ENCODE measurements at places on chromosomes 7 and 10.
A peak's percentile ranks its signal among the peaks of the same experiment; 100 is the strongest.

DNA sequence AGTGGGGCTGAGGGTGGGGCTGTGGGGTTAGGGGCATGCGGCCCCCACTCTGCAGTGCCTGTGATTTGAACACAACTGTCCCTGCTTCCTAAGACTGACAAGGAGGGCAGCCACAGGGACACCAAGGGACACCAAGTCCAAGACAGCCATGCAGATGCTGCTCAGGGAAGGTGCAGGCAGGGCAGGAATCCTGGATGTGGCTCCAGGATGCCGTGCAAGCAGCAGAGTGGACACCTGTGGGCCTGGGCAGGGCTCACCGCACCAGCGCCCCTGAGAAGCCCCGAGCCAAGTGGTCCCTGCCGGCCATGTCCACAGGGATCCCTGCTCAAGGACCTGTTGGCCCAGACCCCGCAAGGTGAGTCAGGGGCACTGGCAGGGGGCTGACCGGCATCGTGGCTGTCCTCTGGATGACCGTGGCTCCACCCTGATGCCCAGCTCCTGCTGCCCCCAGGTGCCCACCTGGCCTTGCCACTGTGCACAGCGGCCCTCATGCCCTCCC lies 58.5 kb downstream of the STK32C start:
- peak; percentile 31 for ATAC-seq

DNA sequence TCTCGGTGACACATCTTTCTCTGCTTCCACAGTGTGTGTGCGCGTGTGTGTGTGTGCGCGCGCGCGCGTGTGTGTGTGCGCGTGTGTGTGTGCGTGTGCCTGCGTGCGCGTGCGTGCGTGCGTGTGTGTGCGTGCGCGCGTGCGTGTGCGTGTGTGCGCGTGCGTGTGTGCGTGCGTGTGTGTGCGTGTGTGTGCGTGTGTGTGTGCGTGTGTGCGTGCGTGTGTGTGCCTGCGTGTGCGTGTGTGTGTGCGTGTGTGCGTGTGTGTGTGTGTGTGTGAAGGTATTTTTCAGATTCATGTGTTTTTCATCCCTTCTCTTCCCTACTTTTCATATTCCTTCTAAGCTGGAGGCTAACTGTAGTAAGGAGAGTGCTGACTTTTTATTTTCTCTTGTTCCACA lies 148.4 kb downstream of the CREB5 start:
- ATAC-seq, result no peak

- no peak for ATAC-seq
These were observed 459.0 kb downstream of the SH2D4B start for GRCh38 chr10:80996615-80997193.

- ATAC-seq, result no peak
These were observed 138.3 kb downstream of the JCAD start for GRCh38 chr10:29921071-29921446.

DNA sequence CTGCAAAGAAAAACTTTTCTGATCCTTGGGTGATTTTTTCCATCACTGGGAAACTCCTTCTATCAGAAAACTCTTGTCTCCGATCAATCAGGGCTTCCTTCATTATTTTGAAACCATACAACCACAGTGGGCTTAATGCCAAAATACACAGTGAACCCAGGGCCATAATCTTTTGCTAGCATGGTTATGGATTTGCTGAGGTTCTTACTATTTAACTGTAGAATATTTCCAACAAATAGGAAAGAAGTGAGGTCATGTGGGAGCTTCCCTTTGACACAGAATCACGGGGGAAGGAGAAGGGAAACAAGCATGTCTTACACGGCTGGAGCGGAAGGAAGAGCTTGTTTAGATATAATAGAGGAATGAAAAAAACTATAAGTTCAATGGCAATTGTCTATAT lies 1241.7 kb downstream of the REEP3 start:
- no peak for ATAC-seq

GRCh38 chr7:101153969-101154692 lies at the start of gene AP1S1:
Gene AP1S1 (plus strand): TSS chr7:101154476. CDS start chr7:101154515, 39 bp downstream.
- peak; percentile 96 for ATAC-seq

GRCh38 chr10:58515291-58515941 lies 2.7 kb downstream of the BICC1 start:
- no peak for ATAC-seq

GRCh38 chr7:111855161-111855841 lies 293.0 kb upstream of the IMMP2L start:
- ATAC-seq, result peak; percentile 96

GRCh38 chr10:3248526-3249306 lies 76.1 kb upstream of the PITRM1 start:
- peak; percentile 97 for ATAC-seq

DNA sequence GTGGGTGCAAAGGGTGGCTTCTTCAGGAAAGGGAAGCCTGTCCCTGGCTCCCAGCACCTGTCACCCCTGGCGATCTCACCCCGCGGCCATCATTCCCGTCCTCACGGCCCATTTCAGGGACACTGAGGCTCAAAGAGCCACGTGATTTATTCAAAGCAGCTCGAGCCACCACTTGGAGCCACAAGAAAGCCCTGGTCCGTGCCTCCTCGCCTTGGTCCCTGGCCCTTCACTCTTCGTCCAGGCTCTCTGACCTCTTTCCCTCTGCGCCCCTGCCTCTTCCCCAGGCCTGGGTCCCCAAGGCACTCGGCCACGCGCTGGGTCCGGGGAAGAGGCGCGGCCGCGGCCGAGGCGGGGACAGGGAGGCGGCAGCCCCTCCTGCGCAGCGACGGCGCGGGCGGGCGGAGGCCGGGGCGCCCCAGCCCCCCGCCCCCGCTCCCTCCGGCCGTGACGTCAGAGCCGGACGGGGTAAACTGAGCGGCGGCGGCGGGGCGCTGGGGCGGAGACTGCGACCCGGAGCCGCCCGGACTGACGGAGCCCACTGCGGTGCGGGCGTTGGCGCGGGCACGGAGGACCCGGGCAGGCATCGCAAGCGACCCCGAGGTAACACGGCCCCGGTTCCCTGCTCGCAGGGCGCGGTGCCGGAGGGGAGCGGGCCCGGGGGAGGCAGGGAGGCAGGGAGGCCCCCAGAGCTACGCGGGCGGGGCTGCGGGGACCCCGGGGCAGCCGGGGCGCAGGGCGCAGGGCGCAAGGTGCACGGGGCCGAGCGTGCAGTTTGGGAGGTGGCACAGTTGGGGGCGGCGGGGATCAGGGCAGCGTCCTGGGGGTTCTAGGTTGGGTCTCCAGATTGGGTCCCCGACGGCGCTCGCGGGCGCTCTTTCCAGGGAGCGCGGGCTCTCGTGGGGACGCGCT lies at the start of gene SLC18A2:
Gene SLC18A2, plus strand, starts transcription at position 494 of the 909 bp plus-strand sequence. CDS start 580 bp downstream, outside the sequence.
- no peak for ATAC-seq

- ATAC-seq, result peak; percentile 30
These were observed 11.4 kb downstream of the SCIN start for GRCh38 chr7:12581897-12582296.

GRCh38 chr10:77526868-77527617 lies 110.6 kb downstream of the KCNMA1 start:
- no peak for ATAC-seq

GRCh38 chr7:29974286-29974685 lies 15.3 kb downstream of the SCRN1 start:
- no peak for ATAC-seq

GRCh38 chr7:116236020-116236630 lies 25.8 kb downstream of the TES start:
- ATAC-seq, result peak; percentile 88

- peak; percentile 65 for ATAC-seq
These were observed 109.4 kb downstream of the ABLIM1 start for GRCh38 chr10:114548662-114549061.

DNA sequence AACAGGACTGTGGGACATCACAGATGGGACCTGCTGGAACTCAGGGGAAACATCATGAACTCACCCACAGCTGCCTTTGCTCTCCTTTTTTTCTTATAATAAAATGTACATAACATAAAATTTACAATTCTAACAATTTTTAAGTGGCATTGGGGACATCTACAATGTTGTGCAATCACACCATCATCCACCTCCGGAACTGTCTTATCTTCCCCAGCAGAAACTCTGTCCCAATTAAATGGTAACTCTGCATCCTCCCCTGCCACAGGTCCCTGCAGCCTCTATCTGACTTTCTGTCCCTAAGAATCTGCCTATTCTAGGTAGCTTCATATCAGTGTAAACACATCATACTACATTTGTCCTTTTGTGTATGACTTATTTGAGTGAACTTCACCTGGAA lies 19.4 kb upstream of the TMEM72 start:
- no peak for ATAC-seq

DNA sequence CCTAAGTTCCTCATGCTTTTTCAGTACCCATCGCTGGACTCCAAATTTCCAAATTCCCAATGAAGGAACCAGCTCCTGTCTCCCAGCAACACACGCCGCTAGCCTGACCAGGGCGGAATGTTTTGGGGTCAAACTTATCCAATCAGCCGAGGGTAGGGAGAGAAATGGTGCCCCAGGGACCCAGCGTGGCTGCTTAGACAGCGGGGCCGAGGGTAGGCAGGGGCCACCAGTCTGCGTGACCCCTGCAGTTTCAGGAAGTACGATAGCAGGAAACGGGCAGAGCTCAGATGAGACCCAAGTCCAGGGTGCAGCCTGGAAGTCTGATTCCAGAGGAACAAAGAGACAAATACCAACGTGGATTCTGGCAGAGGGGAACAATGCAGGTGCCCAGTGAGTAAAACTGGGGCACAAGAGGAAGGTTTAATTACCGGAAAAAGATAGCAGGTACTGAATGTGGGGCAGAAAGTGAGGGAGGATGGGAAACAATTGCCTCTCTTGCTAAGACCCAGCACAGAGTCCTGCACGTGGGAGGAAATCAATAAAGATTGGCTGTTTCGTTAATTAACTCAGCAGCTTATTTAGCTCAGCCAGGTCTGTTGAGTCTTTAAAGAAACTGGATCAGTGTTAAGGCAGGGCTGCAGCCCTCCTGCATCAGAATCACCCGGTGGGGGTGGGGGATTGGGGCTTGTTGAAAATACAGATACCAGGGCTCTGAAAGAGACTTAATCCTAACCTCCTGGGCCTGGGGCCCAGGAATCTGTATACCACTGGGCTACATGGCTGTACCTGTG lies 50.4 kb upstream of the NFE2L3 start:
- ATAC-seq, result no peak

GRCh38 chr7:142108728-142109505 lies 2.6 kb upstream of the MGAM2 start:
- ATAC-seq, result no peak

DNA sequence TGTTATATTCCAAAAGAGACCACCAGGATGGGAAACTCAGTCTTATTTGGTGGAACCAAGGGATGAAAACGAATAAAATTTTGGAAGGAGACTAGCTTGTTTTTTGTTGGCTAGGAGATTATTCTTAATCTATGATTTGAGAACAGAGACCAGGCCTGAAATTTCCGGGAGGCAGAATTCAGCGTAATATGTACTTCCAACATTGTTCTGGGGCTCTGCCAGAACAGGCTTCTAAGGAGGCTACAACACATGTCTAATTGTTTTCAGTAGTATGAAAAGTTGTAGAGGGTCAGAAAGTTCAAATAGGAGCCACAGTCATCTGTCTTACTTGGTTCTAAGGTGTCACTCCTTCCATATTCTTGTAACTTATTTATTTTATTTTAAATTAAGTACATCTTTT lies 1.7 kb downstream of the DDX21 start:
- no peak for ATAC-seq

GRCh38 chr7:107663196-107663595 lies 2.6 kb downstream of the SLC26A4 start:
- ATAC-seq, result no peak

GRCh38 chr10:74787457-74787856 lies 38.9 kb upstream of the KAT6B start:
- ATAC-seq, result no peak

DNA sequence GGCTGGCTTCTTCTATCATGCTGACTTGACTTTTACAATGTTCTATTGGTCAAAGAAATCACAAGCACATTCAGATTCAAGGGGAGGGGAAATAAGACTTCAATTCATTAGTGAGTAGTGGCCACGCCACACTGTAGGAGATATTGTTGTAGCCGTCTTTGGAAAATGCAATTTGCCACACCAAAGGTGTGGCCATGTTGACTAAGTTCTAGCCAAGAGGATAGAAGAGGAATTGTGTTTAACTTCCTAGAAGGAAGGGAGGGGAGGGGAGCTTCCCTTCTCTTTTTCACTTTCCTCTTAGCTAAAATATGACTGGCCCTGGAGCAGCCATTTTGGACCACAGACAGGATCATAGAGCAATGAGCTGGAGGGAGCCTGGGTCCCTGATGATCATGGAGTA lies 3.4 kb upstream of the PRKAR2B start:
- ATAC-seq, result no peak

- no peak for ATAC-seq
These were observed 843.9 kb upstream of the AUTS2 start for GRCh38 chr7:68754414-68754813.

DNA sequence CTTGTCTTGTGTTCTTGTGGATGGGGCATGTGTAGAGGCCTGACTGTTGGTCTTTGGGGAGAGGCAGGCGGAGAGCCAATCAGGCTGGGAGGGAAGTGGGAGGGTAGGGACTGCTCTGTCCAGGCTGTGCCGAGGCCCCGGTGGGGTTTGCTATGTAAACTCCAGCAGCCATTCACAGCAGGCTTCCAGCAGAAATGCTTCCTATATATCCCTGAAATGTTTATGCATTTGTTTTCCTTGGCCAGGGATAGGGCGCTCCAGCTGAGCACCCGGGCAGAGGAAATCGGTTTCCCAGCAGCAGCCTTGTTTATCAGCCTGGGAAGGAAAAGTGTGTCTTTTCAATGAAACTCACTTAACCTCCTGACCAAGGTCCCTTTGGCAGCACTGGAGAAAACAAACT lies 18.3 kb upstream of the AQP1 start:
- no peak for ATAC-seq

DNA sequence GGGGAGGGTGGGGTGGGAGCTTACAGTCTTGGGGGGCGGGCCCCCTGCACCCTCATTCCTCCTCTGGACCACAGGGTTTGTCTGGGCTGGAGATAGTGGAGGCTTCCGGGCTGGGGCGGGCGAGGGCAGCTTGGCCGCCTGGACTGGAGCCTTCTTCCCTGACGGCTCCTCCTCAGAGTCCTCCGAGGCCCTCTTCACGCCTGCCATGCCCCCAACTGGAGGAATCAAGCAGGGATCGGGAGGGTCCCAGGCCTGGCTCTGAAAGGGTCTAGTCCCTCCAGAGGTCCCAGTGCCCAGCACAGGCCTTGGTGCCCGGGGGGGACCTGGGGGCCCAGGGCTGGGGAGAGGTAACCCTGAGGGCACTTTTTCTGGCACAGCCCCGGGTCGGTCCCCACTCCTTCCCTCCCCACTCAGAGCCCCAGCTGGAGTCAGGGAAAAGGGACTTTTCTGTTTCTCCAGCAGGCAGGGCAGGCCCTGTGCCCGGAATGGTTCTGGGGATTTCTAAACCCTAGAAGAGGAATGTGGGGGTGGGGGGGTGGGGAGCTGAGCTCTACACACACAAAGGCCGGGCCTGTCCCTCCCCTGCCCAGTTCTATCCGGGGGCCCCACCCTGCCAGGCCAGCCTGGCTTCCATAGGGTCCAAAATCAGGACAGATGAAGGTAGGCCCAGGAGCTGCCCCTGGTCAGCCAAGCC lies 11.6 kb downstream of the MICALL2 start:
- peak; percentile 5 for ATAC-seq

- no peak for ATAC-seq
These were observed 38.9 kb upstream of the TOMM7 start for GRCh38 chr7:22861576-22861975.

DNA sequence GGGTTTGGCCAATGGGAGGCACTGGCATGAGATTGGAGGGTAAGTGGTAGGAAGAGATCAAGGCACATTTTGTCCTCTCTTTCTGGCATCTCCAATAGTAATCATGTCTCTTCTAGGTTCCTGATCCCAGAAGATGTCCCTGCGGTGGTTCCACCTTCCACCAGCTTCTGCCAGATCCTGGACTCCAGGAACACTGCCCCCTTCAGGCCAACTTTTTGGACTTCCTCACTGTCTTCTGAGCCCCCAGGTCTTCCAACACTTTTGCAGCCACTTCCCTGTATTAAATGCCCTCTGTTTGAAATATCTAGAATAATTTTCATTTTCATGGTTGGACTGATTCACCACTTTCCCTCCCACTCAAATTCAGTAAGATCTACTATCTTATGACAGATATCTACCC lies 60.9 kb downstream of the BAMBI start:
- no peak for ATAC-seq
